ENCODE measurements at places on chromosomes 6 and 20.

DNA sequence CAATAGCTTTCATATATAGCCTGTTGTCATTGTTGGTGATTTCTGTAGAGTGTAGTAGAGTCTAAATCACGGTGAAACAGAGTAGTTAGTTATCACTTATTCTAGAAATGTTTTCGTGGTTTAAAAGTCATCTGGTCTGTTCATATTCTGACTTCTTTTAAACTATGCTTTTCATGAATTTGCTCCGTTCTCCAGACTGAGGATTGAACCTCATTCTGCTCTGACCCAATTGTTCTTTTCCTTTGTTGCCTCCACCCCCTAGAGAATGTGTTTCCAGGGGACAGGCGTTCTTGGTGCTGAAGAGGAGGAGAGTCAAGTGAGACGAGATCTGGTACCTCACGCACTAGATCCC lies 748 bp upstream of the ZNF292 start:
- DNase-seq = no peak

DNA sequence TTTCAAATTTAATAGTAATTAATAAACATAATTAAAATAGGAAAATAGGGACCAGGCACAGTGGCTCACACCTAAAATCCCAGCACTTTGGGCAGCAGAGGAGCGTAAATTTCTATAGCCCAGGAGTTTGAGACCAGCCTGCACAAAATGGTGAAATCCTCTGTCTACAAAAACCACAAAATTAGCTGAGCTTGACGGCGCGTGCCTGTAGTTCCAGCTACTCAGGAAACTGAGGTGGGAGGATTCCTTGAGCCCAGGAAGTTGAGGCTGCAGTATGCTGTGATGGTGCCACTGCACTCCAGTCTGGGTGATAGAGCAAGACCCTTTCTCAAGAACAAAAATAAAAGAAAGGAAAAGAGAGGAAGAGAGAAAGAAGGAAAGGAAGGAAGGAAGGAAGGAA lies 1387.0 kb upstream of the ADGRB3 start:
- DNase-seq = no peak

DNA sequence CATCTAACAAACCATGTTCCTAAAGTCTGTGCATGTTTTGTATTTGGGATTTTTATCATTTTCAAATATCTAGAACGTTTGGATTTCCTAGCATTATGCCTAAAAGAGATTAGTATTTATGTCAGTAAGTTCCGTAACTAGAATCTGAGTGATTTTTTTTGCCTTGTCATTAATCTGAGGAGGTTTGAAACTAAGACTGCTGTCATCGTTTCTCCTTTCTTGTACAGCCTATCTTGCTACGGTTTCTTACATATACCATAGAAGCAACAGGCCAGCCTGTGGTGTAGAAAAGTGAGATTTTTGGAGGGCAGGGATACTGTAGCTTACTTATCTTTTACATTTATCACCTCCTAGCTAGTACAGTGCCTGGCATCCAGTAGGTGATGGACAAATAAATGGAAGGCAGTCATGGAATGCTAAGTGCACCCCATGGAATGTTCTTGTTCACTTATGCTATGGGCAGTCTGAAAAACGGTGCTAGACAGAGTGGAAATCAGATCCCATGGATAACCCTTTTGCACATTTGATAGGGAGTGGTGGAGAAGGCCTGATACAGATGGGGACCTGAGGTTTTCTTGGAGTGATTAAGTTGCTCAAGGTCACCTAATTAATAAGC lies 93.9 kb downstream of the ARID1B start:
- DNase-seq = no peak

DNA sequence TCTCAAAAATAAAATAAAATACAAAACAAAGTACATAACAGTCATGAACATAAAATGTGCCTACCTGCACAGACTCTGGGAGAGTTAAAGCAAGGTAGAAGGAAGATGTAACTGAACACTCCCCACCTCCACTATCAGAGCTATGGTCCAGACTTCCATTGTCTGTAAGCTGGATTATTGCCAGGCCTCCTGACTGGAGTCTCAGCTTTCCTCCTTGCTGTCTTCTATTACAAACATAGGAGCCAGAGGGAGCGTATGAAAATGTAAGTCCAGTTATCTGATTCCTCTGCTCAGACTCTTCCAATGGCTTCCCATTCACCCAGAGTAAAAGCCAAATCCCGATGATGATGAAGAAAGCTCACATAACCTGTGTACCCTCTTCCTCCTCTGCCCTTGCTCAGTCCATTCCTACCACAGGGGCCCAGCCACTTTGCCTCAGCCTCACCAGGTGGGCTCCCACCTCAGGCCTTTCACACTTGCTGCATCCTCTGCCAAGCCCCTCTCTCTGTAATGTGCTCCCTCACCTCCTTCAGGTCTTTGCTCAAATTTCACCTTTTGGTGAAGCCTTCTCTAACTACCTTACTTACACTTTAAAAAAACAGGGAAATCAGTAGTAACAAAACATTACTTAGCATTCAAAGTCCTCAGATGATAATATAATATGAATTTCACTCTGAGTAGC lies 194.1 kb downstream of the RIMS1 start:
- DNase-seq = peak; percentile 22

DNA sequence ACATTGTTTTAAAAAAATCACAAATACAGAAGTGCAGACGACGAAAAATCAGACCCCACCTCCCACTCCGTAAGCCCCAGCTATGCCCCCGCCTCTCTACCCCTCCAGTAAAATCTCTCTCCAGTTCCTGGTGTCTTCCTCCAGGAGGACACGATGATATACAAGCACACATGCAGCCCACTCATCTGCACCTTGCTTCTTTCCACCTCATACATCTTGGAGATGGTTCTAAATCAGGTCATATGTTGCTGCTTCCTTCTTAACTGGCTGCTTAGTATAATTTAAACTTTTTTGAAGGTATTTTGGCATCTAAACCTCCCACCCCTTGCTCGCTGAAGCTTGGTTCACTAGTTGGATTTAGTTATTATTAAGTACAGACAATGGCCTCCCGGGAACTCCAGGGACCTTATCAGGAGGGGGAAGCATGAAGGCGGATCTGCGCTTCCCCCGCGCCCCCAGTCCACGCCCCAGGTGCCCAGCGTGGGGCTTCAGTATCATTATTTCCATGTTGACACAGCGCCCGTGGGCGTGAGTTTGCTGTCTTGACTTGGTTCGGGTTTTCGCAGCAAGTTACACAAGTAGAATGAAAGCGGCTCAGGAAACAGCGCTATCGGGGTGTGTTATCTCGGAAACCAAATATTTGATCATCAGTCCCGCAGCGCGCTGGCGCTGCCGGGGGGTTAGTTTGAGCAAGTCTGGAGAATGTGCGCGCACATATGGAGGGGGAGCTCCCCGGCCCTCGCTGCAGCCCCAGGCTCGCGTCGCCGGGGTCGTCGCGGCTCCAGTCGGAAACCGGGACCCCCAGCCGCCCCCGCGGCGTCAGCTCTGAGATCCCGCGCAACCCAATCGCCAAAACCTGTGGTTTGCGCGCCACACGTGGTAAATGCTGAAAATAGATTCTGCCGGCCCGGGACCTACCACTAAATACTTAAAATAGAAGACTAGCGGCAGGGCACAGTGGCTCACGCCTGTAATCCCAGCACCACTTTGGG lies 2.3 kb downstream of the BMP7 start:
- DNase-seq = no peak

DNA sequence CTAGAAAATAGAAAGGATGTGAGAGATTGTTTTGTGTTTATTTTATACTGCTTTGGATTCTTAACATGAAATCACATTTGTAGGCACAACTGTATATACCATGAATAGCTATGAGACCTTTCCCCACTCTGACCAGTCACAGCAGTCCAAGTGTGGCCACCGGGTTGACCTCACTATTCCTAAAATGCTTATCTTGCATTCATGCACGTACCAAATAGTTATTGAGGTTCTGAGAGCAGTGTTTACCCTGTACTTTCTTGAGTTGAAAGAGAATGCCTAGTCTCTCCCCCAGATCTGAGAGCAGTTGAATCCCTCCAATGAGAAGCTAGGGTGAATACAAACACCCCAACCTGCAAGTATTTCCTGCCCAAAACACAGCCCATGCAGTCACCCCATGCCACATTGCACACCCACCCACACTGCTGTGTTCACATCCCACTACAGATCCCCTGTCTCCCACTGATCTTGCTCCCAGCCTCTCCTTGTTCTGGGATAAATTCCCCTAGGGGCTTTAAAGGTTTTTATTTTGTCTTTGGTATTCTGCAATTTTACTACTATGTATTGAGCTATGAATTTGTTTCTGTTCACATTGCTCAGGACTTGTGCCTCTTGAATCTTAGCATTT lies 51.6 kb downstream of the GOPC start:
- DNase-seq = no peak

DNA sequence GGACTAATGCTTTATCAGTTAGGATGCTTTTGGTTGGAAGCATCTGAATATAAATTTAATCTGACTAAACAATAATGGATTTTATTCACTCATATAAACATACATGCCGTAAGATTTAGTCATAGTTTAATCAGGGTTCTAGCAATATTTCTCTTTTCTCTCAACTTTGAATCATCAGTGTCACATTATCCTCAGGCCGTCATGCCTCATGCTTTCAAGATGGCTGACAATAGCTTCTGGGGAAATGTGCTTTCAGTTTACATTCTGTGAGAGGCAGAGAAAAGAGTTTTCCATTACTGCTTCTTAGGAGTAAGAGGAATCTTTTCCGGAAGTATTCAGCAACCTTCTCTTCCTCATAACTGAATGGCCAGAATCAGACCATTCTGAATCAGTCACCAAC lies 162.2 kb downstream of the GJA1 start:
- no peak for DNase-seq

DNA sequence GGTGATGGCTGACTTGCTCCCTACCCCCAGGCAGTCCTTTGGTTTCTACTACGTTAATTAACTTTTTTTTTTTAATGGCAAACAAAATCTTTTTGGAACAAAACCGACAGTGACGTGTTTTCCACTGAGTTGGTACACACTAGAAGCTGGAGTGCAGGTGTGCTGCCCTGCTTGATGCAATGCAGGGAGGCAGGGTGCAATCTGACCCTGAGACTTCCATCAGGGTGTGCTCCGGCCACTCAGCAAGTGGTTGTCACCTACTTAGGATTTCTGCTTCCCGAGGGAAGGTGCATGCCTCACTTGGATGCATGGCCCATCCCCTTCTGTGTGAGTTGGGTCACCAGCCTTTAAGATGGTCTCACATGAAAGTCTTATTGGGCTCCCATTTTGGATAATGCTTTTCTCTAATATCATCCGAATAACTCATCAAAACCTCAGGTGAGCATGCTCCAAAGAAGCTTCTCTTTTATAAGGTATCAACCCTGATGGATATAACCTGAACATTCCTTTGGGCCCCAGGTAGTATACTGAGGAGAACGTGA lies 14.0 kb downstream of the RREB1 start:
- DNase-seq = peak; percentile 20

- no peak for DNase-seq
Measured at GRCh38 chr6:37712508-37712907, 14.8 kb upstream of the MDGA1 start.

GRCh38 chr6:83294676-83295075 lies 101.5 kb downstream of the RWDD2A start:
- no peak for DNase-seq

DNA sequence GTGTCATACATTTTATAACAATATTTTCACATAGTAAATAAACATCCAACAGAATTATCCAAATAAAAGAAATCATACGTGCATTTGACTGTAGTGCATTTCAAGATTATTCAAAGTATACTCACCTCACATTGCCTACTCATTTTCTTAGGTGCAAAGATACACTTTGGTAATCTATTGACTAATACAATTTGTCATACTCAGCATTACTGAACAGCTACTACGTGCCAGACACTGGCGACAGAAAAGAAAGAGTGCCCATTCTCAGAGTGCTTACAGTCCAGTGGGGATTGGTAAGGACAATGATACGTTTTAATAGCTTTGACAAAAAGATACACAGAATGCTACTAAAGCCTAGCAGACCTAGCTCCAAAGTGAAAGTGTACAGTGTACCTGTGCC lies 42.0 kb downstream of the FBXL4 start:
- no peak for DNase-seq

GRCh38 chr6:25961619-25962148 lies 918 bp upstream of the TRIM38 start:
- DNase-seq = no peak

- DNase-seq = peak; percentile 48
Measured at GRCh38 chr6:169365567-169366257, 112.1 kb upstream of the THBS2 start.

Data from NCI-H1417 (cell line).